ENCODE measurements at places on chromosomes 16 and 17.
A peak's percentile ranks its signal among the peaks of the same experiment; 100 is the strongest.

DNA sequence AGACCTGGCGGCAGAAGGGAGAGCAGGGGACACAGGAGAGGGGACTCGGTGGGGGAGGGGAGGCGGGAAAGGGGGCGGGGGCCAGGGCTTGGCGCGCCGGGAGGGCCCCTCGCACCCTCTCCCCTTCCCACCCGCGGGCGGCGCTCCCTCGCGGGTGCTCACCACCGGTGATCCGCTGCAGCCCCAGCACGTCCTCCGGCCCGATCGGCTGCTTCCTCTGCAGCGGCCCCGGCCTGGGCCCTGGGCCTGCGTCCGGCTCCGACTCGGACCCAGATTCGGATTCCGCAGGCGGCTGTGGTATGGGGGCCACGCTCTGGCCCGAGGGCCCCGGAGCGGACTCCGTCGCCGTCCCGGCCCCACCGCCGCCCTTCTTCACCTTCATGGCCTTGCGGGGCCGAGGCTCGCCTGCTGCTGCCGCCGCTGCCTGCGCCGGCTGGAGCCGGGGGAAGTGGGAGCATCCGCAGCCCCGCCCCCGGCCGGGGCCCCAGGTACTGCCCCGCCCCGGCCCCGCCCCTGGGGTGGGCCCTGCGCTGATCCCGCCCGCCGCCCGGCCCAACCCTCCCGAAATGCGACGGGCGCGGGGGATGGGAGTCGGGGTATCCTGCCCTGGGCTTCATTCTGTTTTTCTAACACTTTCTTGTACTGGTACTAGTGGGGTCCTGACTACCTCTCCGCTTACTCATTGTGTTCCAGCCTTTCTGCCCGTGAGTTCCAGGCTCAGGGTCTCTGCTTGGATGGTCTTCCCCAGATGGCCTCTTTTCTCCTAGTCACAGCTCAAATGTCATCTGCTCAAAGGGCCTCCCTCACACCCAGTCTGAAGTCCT, at the start of gene UNC119:
UNC119 (minus strand) TSS at position 449 of the 824 bp plus-strand sequence; CDS start at position 382, 67 bp downstream.
- peak; percentile 86 for ATAC-seq

GRCh38 chr16:57781349-57781740, 20.9 kb downstream of the KIFC3 start:
- ATAC-seq: no peak

- ATAC-seq: no peak
Measured at GRCh38 chr16:9077091-9077809, 14.2 kb upstream of the HAPSTR1 start.

GRCh38 chr16:6836766-6837165, 495.9 kb upstream of the RBFOX1 start:
- ATAC-seq: no peak

DNA sequence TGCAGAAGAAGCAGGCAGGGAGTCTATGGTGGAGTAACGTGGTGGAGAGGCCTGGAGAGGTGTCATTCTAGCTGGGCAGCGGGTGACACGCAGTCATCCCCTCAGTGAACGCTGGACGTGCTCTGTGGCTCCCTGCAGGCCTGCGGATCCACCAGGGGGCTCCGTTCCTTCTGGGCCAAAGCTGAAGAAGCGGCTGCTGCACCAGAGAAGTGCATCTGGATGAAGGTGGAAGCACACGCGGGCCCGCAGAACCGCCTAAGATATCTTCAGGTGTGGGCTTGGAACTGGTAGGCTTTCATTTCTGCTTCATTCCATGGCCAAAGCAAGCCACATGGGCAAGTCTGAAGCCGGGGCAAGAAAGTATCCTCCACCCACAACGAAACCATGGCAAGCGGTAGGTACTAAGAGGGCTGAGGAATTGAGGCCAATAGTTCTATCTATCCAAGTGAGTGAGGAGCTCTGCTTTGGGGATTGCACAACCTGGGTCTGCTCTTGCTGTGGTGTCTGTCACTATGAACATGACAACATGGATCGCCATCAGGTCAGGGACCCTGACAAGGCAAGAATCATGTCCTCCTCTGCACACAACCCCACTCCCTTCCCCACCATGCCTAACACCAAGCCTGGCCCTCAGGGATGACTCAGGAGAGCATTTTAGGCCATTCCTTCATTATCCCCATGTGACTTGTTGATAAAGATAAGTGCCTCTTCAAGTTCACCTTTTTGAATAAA, 78.9 kb upstream of the FBXO47 start:
- ATAC-seq: no peak

GRCh38 chr17:41965694-41966462, 717 bp upstream of the CNP start:
- ATAC-seq: peak; percentile 69

- ATAC-seq: no peak
Measured at GRCh38 chr17:17778308-17779014, 58.3 kb downstream of the SREBF1 start.

- no peak for ATAC-seq
Measured at GRCh38 chr16:79005096-79005495, 595.4 kb downstream of the MAF start.

DNA sequence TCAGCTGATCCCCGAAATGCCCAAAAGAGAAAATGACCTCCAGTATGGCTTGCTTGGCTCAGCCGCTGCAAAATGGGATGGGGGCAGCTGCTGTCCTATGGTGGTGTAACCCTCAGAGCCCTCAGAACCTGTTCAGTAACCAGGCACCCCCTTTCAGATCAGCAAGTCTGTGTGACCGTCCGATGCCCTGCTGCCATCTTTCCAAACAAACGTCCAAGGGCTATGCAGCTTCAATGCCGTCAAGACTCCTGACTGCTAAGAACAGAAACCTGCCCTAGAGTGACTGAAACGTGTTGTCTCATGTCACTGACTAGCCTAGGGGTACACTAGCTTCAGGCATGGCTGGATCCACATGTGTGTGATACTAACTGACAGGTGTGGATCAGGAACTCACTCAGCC, 70.4 kb downstream of the GNAO1 start:
- no peak for ATAC-seq

GRCh38 chr16:3594316-3595109, 16.9 kb downstream of the SLX4 start:
- ATAC-seq: no peak

GRCh38 chr17:74037320-74037719, 166.2 kb upstream of the RPL38 start:
- no peak for ATAC-seq

DNA sequence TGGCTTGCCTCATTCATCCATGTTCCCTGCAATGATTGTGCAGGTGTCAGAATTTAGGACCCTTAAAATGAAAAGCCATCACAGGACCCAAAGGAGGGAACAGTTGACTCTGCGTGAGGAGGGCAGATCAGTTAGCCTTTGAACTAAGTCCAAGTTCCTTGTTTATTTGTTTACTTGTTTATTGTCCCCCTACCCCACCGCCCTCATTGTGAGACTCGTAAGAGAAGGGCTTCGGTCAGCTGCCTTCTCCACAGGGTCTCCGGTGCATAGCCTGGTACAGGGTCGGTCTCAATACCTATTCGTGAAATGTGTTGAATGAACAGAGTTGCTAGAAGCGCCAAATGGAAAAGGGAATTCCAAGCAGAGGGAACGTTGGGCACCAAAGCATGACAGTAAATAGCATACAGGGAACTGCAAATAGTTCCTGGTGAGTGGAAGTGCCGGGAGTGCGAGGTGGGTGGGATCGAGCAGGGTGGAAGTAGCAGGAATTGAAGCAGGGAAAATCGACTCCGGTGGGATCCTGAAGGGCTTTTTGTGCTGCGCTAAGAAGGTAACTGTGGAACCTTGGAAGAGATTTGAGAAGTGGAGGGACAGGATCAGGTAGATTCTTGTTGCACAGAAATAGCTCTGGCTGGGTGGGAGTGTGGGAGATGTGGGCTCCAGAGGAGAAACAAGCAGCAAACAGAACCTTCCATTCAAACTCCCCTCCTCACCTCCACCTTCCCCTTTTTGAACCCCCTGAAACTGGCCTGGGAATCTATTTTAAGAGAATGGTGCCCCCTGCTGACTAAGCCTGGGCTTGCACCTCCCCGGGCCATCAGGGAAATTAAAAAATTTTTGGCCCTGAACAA, 12.7 kb downstream of the SLC35B1 start:
- peak; percentile 39 for ATAC-seq

- ATAC-seq: no peak
Measured at GRCh38 chr16:81239367-81240121, 1.1 kb downstream of the BCO1 start.

- ATAC-seq: no peak
Measured at GRCh38 chr16:16908077-16908476, 529.1 kb downstream of the NPIPA7 start.

DNA sequence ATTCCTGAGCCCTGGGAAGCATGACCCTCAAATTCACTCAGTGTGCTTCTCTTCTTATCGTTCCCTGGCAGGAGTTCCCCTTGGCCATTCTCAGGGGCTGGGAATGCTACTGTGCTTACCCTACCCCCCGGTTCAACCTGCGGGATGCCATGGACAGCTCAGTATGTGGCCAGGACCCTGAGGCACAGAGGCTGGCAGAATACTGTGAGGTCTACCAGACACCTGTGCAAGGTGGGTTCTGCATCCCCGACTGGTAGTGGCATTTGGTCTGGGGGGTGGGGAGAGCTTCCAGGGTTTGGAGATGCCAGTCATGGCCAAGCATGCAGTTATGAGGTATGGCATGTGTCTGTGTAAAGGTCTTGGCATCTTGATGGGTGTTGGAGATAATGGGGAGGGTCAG, 39.4 kb downstream of the WSCD1 start:
- no peak for ATAC-seq

- ATAC-seq: no peak
Measured at GRCh38 chr16:61923629-61924028, 112.6 kb downstream of the CDH8 start.

DNA sequence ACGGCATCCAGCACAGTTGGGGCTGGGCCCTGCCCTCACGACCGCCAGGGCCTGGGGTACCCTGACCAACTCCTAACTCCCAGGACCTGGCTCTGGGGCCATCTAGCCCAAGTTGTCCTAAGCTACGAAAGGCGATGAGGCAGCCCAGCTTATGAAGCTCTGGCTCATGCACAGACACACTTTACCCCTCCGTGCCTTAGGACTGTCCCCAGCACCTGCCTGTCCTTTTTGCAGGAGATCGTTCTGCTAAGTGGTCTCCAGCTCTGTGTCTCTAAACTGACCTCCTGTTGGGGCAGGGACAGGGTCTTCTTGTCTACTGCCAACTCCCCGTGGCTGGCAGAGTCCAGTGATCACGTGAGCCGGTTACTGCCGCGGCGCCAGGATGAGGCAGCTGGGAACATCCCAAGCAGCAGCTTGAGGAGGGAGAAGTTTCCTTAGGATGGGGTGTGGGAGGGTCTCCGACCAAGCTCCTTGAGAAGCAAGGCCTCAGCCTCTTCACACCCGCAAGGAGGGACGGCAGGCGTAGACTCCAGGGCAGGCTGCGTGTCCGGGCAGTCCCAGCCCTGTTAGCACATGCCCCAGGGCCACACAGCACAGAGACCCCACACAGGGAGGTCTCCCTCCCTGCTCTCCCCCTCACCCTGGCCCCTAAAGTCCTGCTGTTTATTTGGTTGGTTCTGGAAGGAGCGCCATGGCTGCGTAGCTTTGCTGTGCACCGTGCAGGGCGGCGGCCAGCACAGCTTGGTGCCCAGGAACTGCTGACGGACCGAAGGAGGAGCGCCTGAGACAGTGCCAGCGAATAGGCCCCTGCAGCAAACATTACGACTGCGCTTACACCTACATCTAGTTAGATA, 16.4 kb upstream of the METRNL start:
- ATAC-seq: no peak

- no peak for ATAC-seq
Measured at GRCh38 chr17:50519141-50519834, 11.0 kb downstream of the MYCBPAP start.

DNA sequence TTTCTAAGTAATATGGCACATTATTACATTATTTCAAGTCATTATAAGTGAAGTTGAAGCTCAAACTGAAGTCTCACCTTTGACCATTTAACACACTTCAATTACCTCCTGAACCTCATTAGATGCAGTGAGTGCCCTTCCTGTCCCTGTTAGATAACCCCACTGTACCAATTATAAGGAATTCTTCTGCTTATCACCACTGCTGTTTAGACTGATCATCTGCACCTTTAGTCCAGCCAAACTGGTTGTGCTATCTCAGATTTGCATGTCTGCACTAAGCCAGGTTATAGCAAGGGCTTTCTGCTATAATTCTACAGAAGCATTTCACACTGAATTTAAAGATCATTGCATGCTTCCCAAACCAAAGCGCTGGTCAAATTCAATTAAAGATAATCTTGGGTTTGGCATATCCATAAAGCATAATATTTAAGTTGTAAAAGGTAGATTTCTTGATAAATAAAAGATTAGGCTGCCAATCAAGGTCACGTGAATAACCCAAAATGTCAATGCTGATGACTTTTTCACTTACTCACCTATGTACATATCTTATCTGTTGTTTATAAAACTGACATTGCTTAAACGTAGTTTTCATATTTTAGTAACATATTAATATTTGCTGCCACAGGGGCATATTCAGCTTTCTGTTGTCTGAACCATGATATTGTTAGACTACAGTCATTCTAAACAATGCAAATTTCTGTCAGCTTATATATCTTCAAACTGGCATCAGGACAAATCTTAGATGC, 11.9 kb downstream of the ITFG1 start:
- no peak for ATAC-seq

- no peak for ATAC-seq
Measured at GRCh38 chr16:515175-515938, 12.2 kb upstream of the CAPN15 start.

DNA sequence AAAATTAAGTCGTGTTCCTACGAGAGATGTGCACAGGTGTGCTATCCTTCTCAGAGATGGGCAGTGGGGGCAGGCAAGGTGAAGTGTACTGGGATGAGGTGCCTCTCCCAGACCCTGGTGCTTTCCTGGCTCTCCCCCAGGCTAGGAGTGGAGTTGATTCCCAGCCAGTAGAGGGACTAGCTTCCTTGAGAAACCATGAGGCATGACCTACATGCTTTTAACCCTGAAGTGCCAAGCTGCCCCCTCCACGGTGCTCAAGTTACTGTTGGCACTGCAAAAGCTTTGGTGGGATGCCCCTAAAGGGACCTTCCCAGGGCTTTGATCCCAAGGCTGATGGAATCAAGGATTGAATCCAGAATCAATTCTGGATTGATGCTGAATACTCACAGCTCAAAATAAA, 47.0 kb upstream of the SREBF1 start:
- no peak for ATAC-seq

DNA sequence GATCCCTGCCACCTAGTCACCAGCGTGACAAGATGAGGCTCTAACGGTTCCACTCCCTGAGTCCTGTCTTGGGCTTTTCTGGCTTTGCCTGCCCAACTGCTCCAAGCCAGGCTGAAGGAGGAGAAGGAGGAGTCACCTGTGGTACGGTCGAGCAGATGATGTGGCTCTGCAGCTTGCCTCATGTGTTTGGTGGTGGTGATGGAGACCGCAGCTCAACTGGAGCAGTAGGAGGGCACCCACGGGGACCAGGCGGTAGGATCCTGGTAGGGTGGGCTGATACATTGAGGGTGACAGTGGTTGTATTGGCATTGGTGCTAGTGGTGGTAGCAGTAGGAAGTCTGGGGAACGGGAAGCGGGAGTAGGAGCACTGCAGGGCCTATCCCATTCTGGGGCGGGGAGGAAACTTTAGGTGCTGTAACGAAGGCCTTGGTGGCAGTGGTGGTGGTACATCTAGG, 202.8 kb upstream of the WSB1 start:
- no peak for ATAC-seq

- ATAC-seq: no peak
Measured at GRCh38 chr17:82713071-82713723, 3.3 kb upstream of the FN3KRP start.

- no peak for ATAC-seq
Measured at GRCh38 chr17:46730026-46730425, 88.5 kb downstream of the WNT3 start.

GRCh38 chr16:8283195-8283594, 307.1 kb downstream of the TMEM114 start:
- no peak for ATAC-seq

GRCh38 chr16:84949772-84950436, 61.4 kb downstream of the ZDHHC7 start:
- no peak for ATAC-seq

Data from activated CD4-positive, CD25-positive, alpha-beta regulatory T cell treated with anti-CD3 and anti-CD28 coated beads, Interleukin-2, amount 50 U/mL, for 24 hours (primary cell).